ENCODE measurements at places on chromosomes 2 and 18. TPM values are rescaled to one million over a fixed set of nuclear protein-coding genes. Genes with fewer than 3 reads are reported as not detected.

DNA sequence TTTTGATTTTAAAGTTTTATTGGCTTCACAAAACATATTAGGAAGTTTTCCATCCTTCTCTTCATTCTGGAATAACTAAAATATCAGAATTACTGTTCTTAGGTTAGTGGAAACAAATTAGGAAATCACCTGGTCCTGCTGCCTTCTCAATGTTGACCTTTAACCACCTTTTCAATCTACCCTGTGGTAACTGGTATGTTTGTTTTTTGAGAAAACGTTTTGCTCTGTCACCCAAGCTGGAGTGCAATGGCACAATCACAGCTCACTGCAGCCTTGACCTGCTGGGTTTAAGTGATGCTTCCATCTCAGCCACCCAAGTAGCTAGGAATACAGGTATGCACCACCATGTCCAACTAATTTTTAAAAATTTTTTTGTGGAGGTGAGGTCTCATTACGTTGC lies 28.4 kb downstream of the ACYP2 start:
- no peak for DNase-seq

DNA sequence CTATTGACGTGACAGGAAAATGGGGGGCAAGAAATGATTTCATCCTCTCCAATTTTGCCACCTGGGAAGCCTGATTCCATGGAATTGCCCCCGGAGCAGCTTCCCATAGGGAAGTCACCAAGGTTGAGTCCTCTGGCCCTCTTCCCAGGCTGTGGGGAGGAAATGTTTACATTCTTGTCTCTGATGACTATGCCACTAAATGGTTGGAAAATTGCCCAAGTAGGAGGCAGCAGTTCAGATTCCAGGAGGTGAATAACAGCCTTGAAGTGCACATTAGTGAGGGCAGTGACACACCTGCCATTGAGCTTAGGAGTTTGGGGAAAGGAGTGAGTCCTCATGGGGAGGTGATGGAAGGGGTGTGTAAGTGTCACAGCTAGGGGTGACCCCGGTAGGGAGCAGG lies 449.2 kb upstream of the DCC start:
- no peak for DNase-seq

DNA sequence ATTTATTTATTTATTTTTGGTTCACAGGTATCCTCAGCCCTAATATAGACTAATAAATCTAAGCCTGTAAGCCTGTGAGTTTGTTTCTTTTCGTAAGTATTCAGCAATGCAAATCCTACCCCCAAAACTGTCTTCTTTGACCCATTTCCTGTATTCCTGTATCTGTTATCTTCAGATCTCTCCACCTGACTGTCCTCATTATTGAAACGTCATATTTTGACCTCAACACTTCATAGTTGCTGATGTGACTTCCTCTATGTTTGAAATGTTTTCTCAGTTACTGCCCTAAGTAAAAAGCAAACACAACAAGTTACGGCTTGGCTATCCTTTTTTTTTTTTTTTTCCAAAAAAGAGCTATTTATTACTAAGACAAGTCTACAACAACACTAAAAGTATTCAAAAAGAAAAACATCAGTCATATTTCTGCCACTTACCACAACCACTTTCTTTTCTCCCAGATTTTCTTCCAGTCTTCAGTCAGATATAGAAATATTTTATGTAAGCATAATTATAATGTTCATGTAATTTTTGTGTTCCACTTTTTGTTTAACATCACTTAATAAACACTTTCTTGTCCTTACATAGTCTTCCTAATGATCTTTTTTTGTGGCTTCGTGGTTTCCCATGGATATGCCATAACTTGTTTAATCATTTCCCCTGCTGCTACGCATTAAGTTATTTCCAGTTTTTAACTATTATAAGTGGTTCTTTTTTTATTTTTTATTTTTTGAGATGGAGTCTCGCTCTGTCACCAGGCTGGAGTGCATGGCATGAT lies 45.0 kb upstream of the EML4 start:
- peak; percentile 89 for DNase-seq

DNA sequence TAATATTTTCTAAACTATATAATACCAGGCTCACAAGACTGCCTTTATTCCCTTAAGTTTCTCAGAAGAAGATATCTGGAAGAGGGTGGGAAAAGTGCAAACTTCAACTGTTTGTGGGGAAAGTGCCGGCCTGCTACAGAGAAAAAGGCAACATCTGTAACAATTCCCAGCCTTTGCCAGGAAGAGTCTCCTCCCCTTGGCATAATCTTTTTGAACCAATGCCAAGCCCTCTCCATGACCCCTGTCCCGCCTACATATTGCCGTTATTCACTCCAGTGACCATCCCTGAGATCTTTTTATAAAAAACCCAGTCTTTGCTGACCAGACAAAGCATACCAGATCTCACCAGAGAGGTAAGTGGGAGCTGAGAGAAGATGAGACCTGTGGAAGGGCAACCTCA lies at the start of gene REG3G:
Gene REG3G, plus strand, starts transcription at position 282 of the 400 bp plus-strand sequence. CDS start 392 bp downstream, outside the sequence.
- no peak for DNase-seq

- DNase-seq, result no peak
Measured at GRCh38 chr2:46852124-46852523, 63.5 kb downstream of the MCFD2 start.

DNA sequence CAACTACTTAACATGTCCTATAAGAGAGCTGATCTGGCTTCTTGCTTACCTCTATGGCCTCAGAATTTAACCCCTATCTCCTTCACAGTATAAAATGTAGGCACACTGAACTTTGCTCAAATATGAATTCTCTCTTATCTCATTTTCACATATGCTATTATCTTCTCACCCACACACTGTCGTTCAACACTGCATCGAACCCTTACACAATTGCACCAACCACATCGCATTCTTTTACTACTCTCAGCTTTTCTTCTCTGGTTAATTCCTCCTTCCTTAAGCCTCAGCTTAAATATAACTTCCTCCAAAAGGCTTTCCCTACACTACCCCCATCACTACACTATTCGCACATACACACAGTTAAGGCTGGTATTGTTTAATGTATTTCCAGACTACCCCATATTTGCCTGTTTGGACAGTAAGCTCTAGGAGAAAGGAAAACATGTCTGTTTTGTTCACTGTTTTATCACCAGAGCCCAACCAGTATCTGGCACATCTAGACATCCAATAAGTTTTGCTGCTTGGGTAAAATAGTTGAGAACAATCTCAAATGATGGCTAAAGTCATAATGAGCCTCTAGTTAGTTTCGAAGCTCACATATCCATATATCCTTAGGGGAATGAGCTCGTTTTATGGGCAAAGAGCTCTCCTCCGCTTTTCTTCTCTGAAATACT lies 47.7 kb downstream of the HIBCH start:
- DNase-seq, result no peak

- no peak for DNase-seq
Measured at GRCh38 chr18:79606621-79607331, 72.8 kb upstream of the CTDP1 start.

DNA sequence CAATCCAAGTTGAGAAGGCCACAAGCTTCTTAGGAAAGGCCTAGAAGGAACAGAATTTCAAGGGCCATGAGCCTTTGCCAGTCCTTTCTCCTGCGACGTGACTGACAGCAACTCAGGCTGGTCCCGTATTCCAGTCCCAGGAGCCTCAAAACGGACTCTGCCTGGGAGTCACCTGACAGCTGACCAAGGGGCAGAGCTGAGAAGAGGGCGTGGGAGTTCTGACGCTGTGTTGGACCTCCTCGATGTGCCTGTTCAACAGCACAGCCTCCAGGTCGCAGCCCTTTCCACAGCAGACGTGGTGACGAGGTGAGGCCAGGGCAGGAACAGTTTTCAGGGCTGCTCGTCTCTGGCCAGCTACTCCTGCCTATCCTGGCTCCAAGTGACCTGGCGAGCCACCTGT lies 37.6 kb downstream of the CENPO start:
- DNase-seq, result no peak

GRCh38 chr2:121244616-121245015 lies 40.4 kb downstream of the TFCP2L1 start:
- DNase-seq, result no peak

DNA sequence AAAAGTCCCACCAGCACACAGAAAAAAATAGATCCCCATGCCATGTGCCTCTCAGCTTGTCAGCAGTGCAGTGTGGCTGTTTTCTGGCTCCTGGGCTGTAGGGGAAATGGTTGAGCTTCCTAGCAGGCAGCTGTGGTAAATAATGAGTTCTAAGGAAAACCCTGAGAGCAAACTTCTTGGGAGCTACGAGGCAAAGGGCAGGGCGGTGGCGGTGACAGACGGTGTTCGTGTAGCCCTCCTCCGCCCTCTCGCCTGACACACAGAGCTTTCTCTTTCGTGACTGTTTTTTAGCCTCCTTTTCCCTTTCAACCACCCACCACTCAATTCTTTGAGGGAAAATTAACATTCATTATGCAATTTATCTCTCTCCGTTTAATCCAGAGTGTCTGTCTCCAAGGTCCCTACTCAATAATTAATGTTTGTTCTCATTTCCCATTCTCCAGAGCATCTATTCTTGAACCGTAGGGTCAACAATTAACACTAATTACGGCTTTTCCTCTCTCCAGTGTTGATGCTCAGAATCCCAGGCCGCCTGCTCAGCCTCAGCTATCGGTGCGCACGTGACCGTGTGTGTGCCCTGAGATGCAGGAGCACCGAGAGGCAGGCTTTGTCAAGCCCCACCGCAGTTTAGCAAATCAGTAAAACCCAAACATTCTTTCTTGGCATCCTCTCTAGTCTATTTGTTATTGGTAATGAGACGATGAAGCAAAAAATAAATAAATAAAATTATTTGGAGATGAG lies 50.1 kb downstream of the KIAA2012 start:
- DNase-seq, result no peak

DNA sequence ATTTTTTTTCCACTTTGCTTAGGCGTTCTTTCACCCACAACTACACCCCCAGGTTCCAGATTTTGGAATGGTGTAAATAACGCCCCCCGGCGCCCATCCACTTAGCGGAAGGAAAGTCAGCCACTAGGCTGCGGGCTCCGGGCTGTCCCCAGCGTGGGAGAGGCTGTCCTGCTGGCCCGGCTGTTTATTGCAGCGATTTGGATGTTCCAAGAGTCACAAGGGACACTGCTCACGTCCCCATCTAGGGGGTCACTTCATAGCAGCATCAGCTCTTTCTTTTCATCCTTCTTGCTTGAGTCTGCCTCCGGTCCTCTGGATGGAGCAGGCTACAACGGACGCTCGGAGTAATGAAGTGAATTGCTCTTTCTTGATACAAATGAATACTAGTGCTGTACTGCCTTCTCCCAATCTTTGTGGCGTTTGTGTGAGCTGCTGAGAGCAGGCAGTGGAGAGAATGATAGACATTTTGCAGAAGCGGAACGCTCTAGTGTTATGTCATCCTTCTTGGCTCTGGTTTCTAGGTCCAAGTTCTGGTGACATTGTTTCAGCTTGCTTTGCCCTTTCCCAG lies 50.7 kb upstream of the PAIP2B start:
- DNase-seq, result no peak

DNA sequence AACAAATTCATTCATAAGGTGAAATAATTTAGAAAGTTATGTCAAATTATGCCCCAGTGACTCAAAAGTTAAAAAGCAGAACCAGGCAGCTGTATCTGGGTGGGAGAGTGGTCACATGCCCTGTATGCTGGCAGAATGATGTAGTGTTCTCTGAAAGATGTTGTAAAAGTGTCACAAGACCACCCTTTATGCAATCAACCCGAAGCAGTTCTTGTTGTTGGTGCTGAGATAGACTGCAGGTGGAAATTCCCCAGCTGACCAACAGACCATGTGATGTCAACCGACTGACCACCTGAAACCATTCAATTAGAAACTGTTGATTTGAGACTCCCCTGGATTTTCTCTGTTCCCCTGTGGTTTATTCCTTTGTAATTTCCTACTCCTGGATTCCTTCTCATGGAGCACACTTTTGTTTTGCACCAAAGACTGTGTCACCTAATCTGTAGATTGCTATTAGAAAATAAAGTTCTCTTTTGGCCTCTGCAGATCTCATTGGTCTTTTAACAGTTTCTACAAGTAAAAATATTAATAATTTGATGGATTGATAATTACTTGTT lies 1341.3 kb upstream of the LRRTM1 start:
- no peak for DNase-seq

DNA sequence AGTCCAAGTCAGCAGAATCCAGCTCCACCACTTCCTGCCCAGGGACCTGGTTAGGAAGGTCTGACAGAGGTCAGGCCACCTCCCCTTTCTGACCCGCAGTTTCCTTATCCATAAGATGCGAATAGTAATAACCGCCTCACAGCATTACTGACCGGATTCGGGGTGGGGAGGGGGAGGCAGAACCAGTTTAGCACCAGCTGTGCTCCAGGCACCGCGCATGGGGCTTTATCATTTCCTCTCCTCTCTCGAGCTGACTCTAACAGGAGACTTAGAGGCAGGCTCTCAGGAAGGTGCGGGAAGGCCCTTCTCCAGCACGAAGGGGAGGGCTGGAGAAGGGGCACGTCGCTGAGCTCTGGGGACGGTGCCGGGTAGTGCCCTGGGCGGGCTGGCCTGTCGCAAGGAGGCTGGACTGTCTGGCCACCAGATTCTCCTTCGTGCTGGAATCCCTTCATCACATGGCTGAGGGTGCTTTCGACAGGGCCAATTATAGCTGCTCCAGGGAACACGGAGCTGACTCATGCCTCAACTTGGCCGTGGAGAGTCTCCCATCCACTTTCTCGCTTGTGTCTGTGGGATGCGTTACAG lies 5.7 kb downstream of the EHD3 start:
- DNase-seq, result no peak

- DNase-seq, result no peak
Measured at GRCh38 chr2:14567561-14567960, 65.0 kb upstream of the LRATD1 start.

GRCh38 chr2:17719562-17720371 lies 33.8 kb downstream of the SMC6 start:
- peak; percentile 15 for DNase-seq

DNA sequence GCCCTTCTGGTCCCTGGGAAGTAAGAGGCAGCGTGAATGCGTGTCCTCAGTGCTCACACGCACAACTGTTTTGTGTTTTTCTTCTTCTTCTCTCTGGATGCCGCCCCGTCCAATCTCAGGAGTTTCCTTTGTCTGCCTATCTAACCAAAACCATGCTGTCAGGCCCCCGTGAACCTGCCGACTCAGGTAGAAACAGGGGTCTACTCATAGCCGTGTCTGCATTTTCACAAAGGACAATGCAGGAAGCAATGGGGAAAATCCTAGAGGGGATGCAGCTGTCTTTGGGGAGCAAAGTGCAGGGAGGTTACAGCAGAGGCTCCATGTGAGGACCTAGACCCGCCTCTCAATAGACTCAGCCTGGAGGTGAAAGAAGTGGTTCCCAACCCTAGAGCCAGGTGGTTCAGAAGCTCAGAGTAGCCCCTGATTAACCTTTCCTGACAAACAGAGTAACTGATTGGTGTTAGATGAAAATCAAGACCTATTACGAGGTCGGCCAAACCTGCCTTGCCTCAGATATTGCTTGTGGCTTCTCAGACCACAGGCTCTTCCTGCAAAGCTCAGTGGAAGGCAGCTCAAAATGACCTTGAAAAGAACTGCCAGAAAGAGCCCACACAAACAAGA lies 49.3 kb downstream of the CD226 start:
- DNase-seq, result peak; percentile 57

- DNase-seq, result no peak
Measured at GRCh38 chr18:31396796-31397612, 20.4 kb downstream of the DSG4 start.

Gene TPO
- not detected for total RNA-seq

Gene GAREM1
- total RNA-seq, result 0.28 TPM

Gene REG3G
- not detected for total RNA-seq

Gene KLHL29
- 2.4 TPM for total RNA-seq

Gene MLPH
- total RNA-seq, result not detected

Gene MAB21L4
- not detected for total RNA-seq

Gene ATP6V1C2
- total RNA-seq, result not detected

Gene NEUROD1
- not detected for total RNA-seq
